HFFc6 (cell line): ENCODE measurements at places on chromosomes 1 and 21. TPM values are rescaled to one million over a fixed set of nuclear protein-coding genes. Genes with fewer than 3 reads are reported as not detected.

NTMT2 gene
- not detected in 3 replicates for total RNA-seq

KCNN3 gene
- total RNA-seq, result not detected in 3 replicates

VHLL gene
- total RNA-seq, result not detected in 2 replicates

SPOCD1 gene
- total RNA-seq, result 34.9 to 37.0 TPM (median 36.6 TPM) in 3 replicates

MROH7 gene
- not detected in 2 replicates for total RNA-seq

MYOM3 gene
- 0.03 to 0.05 TPM in 2 of 3 replicates, not detected in the other for total RNA-seq

DNA sequence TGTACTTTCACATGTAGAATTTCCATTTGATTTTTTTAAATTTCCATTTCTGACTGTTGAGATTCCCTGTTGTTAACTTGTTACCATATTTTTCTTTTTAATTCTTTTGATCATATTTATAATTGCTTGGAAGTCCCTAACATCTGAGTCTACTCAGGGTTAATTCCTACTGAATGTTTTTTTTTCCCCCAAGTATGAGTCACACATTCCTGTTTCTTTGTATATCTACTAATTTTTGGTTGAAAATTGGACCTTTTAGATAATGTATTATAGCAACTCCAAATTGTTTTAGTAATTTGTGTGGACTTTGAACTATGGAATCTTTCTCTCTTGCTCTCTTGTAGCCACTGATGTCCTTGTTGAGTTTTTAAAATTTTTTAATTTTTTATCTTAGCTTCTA is 54.6 kb downstream of the STXBP3 start:
- DNase-seq, result no peak

- no peak for DNase-seq
These were observed 287.8 kb downstream of the RRAGC start for GRCh38 chr1:38571726-38572125.

GRCh38 chr1:168019407-168019806 is 82.5 kb upstream of the MPC2 start:
- DNase-seq, result no peak

GRCh38 chr1:8702850-8703810 is 114.3 kb downstream of the RERE start:
- peak; percentile 85 for DNase-seq

GRCh38 chr21:36964398-36964797 is 2.1 kb downstream of the HLCS start:
- DNase-seq, result no peak

- peak; percentile 62 for DNase-seq
These were observed 164.8 kb downstream of the TNFSF18 start for GRCh38 chr1:172885971-172886370.

GRCh38 chr1:166905900-166906299 is 29.8 kb upstream of the TADA1 start:
- DNase-seq, result peak; percentile 79

DNA sequence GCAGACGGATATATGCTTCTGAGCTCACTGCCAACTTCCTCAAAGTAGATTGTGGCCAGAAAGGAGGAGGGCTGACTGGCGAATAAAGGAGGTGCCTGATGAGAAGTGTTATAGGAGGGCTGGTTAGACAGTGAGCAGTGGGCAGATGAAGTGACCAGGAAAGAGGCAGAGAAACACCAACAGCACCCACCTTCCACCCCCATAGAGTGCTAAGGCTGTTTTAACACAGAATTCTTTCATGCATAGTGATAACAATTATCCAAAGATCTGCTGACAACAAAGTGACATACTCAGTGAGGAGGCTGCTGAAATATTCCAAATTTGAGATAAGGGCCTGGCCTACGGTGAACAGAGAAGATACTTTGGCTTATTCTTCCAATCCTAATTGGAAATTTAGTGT is 21.2 kb upstream of the MTR start:
- DNase-seq, result no peak

- DNase-seq, result no peak
These were observed 33.3 kb upstream of the TENT5C start for GRCh38 chr1:117572546-117572945.

- no peak for DNase-seq
These were observed 9.6 kb upstream of the SMYD2 start for GRCh38 chr1:214271174-214271858.

DNA sequence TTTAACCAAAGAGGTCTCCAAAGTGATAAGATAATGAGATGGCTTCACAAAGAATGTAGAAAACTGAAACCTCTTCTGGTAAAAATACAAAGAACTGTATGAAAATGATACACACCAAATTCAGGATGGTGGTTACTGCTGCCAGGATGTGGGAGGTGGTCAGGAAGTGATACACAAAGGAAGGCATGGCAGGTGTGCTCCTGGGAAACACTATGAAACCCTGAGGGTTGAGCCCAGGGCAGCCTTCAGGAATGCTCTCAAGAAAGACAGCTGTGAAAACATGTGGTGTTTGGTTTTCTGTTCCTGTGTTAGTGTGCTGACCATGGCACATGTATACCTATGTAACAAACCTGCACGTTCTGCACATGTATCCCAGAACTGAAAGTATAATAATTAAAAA is 109.3 kb downstream of the NTNG1 start:
- no peak for DNase-seq

DNA sequence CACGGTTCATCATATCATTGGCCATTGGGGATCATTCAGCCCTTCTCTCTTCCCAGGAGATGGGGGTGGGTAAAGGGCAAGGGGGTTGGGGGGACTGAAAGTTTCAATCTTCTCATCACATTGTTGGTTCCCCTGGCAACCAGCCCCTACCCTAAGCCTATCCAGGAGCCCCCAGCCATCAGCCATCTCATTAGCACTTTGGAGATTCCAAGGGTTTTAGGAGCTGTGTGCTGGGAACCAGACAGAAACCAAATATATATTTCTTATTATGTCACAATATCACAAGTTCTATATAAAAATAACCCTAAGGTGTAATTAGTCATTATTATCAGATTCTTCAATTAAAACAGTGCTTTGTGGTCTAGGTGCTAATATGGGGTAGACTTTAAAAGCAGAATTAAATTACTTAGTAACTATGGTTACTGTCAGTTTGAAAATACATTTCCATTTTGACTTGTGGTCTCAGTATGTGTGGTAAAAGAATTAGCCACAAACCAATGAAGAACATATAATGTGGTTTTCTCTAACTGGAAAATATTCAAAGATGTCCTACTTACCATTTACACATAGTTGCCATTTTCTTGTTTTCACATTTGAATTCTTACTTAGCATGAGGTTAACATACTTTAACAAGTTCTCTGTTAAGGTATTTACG is 28.1 kb downstream of the IL23R start:
- DNase-seq, result no peak
